ENCODE measurements at places on chromosomes 5 and 9.

DNA sequence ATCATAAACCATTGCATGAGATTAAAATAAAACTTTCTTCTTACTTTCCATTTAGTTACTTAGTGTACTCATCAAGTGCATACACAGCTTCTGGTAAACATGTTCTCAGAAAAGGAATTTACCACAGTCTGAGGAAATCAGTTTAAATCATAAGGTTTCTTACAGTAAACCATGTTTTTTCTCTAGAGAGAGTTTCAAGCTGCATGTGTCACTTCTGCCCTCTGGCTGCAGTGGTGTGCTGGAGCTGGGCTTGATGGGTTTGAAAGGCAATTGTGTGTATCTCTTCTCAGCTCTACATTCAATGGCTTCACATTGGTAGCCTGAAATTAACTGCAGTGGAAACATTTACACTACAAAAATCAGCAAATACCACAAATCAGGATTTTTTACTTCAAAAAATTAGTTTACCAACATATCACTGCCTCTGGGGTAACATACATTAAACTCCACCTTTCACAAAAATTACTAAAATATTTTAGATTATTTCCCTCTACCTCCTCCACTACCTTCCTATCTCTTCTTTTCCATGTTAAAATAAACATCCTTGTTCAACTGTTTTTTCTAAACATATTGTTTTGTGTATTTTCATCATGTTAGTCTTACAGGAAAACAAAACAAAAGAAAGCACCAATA is 414.3 kb downstream of the ANXA1 start:
- no peak for DNase-seq

DNA sequence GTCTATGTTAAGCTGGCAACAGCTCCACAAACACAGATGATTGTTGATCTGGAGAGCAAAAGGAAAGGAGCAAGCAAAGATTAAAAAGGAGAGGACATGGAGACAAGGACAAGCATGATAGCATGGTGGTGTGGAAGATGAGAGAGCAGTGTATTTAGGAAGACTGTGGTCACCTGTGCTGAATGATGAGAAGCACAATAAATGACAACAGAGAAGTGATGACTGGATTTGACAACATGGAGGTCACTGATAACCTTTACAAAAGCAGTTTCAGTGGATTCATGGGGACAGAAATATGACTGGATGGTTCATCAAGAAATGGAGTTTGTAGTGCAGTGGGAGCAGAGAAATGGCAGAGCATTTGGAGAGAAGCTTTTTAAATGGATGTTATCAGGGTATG is 20.2 kb downstream of the TTC33 start:
- no peak for DNase-seq

DNA sequence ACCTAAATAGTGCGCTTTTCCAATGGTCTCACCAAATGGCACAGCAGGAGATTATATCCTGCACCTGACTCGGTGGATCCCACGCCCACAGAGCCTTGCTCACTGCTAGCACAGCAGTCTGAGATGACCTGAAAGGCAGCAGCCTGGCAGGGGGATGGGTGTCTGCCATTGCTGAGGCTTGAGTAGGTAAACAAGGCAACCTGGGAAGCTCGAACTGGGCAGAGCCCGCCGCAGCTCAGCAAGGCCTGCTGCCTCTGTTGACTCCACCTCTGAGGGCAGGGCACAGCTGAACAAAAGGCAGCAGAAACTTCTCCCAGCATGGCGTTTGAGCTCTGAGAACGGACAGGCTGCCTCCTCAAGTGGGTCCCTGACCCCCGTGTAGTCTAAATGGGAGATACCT is 18.1 kb upstream of the ABLIM3 start:
- no peak for DNase-seq

DNA sequence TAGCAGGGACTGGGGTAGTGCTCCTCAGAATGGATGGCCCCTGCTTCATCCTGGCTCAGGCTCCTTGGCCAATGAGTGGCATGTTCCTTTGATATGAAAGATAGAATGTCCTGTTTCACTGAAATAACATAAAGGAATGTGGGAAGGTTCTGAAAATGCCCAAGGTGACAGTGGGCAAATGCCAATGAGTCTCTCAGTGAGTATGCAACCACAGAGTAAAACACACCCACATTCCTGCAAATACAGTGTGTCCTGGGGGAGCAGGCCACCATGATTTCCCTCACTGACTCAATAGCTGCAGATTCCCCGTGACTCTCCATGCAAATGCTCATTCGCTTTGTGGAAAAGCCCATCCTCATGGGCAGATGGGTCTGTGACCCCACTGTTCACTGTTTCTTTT is 36.4 kb downstream of the ZNF366 start:
- DNase-seq, result no peak

DNA sequence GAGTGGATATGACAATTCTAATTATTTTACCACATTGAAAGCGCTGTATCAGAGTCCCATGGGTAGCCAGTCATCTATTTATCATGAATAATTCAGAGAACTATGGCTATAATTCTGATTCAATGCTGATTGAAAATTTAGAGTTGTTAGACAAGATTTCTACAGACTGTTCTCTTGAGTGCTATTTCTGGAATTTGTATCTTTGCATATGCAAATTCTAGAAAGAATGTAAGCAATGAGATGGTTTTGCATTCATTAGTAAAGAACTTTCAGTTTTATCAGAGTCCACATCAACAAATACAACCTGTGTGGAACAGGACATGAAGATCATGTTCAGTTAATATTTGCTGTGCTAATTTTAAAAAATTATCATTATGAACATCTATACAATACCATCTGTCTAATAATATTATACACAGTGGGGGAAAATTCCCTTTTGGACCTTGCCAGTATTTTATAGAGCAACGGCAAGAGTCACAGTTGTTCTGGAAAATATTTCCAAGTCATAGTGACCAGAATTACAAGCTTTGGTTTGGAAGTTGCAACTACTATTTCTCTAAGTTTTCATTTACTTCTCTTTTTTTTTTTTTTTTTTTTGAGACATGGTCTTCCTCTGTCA is 372.7 kb upstream of the PTGER4 start:
- no peak for DNase-seq

DNA sequence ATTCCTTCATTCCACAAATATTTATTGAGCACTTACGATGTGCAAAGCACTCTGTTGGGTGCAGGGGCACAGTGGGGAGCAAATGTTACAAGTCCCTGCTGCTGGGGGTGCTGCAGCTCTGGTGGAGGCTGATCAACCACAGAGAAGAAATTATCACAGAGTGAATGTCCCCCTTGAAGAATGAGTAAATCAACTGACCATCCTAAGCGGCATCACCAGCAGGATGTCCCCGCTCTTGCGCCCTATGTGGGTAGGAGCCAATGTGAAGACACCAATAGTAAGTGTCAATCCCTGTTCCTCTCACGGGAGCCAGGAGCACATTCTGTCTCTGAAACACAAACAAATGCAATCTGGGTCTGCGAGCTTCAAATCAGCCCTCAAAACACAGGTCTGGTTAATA is 47.4 kb upstream of the TBC1D9B start:
- no peak for DNase-seq

DNA sequence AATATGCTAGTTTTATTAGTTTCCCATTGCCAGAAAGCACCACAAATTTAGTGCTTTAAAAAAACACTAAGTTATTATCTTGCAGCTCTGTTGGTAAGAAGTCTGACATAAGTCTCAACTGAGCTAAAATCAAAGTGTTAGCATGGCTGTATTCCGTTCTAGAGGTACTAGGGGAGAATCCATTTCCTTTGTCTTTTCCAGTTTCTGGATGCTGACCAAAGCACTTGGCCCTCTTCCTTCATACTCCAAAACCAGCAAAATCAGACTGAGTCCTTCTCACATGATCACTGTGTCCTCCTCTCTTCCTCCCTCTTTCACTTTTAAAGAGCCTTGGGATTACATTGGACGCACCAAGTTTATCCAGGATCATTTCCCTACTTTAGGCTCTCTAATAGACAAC is 9.5 kb downstream of the CDH18 start:
- no peak for DNase-seq

- no peak for DNase-seq
These were observed 14.3 kb downstream of the CDC42SE2 start for GRCh38 chr5:131277875-131278740.

- DNase-seq, result no peak
These were observed 295.5 kb downstream of the ZSWIM6 start for GRCh38 chr5:61627531-61627930.

GRCh38 chr9:83043597-83043996 is 19.3 kb downstream of the RASEF start:
- no peak for DNase-seq

- DNase-seq, result no peak
These were observed 45.5 kb downstream of the ELL2 start for GRCh38 chr5:95915999-95916686.

Measured in brain pericyte (primary cell).